Iris pigment epithelial cell (primary cell): ENCODE measurements at places on chromosomes 6 and 20.
A peak's percentile ranks its signal among the peaks of the same experiment; 100 is the strongest.

DNA sequence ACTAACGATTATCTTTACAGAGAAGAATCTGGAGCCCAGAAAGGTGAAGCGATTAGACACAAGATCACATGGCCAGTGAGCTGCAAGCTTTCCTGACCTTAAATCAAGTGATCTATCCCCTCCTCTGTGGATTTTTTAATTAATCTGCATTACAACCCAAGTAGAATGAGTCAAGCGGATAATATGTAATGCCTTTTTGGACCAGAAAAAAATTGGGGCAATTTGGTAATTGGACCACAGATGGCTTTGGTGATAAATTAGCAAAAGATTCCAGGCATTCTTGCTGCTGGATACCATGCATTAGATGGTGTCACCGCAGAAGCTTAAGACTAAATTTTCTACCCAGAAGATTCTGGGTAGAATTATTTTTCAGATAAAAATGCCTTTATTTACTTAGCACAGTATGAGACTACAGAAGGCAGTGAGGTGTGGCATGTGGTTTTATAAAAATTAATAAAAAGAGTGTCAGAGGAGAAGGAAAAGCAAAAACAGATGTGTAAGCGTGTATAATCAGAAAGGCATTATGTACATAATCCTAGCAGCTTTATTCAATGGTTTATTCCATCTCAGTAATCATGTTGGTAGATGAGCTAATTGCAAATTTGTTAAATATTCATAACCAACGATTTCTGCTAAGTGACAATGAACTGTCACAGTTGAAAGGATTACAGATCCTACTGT, 53.9 kb upstream of the PCSK2 start:
- no peak for DNase-seq

DNA sequence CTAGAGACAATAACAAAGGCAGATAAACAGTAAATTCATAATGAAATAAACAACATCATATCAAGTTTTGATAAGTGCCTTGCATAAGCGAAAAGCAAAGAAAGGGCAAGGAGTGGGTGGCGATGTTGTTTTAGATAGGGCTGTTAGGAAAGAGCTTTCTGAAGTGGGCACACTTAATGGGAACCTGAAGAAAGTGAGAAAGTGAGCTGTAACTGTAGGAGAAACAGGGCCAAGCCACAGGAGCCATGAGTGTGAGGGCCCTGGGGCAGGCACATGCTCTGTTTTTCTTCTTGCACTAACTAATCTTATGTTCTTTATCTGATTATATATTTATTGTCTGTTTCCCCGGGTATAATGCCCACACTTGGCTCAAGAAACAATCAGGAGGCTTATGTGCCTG, 193.4 kb upstream of the SUPT3H start:
- DNase-seq, result no peak

GRCh38 chr6:126094411-126094810, 108.1 kb downstream of the TRMT11 start:
- no peak for DNase-seq

DNA sequence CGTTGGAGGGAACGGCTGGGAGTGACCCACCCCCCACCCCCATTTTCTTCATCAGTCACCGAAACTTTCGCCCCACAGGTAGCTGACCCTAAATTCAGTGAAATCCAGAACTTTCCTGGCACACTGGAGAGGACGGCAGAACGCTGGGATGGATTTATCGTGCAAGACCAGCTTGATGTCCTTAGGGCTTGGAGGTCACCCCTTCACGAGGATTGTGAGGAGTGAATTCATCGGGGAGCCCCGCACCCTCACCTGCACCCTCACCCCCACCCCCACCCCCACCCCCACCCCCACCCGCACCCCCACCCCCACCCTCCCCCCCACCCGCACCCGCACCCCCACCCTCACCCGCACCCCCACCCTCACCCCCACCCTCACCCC, 13.3 kb upstream of the TCFL5 start:
- DNase-seq, result no peak

DNA sequence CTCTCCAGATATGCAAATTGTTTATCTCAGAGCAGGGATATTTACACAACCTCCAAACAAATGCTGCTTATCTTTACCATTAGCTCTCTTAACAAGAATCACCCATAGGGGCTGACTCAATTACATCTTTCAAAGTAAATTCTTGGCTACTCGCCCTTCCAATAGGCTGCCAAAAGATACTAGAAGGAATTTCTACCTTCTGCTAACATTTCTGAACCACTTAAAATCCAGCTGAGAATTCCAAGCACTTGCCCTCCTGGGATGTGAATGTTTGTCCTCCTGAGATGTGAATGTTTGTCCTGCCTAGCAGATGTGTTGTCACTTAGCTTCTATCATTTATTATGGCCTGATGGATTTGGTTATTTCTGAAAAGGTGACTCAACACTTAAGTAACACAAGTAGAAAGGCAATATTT, 388.0 kb downstream of the GJA1 start:
- peak; percentile 70 for DNase-seq

DNA sequence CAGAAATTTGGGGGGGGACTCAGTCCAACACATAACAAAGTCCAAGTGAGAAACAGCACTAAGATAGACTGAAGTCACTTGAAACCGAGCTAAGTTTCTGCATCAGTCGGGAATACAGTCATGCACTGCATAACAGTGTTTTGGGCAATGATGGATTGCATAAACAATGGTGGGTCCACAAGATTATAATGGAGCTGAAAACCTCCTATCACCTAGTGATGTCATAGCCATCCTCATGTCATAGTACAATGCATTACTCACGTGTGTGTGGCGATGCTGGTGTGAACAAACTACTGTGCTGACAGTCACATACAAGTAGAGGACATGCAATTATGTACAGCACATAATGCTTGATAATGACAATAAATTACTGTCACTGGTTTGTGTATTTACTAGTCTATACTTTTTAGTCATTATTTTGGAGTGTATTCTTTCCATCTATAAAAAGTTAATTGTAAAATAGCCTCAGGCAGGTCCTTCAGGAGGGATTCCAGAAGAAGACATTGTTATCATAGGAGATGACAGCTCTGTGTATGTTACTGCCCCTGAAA, 154.5 kb upstream of the ECI2 start:
- DNase-seq, result no peak

DNA sequence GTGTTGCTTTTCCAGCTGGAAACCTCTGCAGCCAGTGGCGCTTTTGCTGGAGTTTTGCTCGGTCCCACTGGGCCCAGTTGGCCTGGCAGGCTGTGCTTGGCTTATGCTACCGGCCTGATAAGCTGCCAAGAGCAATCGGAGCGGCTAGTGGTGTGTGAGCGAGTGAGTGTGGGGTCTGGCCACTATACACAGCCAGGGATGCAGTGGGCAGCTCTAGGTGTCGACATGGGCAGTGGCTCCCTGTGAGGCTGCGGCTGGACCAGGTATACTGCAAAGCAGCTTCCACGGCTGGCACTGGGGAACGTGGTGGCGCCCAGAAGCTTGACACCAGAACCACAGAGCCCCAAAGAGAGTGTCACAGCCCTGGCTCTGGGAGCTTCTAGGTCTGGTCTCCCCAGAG, 996.5 kb downstream of the GRIK2 start:
- no peak for DNase-seq

DNA sequence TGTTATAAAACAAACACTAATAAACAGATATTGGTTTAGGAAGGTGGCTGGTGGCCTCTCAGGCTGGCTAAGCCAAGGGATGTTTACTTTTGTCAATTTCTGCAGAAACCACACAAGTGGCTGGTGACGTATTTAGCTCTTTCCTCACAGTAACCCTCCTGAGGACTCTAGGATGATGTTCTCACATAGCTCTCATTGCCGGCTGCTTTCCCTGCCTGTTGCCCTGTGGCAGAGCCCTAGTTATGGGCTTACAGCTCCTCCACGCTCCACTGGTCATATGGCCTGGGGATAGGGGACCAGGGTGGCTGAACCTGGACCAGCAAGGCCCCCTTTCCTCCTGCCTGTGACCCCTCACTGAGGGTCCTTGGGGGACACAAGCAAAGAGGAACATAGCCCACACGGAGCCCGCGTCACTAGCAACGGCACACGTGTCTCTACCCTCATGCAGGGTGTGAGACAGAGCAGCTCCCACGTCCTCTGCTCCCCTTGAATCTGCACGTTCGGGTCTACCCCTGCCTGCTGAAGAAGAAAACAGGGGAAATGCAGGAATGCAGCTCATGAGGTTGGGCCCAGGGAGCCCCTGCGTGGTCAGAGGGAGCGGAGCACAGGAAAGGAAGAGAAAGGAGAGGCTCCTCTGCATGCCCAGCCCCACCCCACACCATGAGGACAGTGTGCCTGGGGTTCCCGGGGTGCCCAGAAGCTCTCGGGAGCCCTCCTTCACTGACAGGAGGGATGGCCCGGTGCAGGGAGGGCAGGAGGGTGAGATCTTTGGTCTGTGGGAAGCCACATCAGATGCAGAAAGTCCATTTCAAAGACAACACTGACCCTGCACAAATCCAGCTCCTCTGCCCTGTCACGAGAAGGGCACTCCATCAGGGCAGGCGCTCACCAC, 13.9 kb downstream of the RAMACL start:
- peak; percentile 95 for DNase-seq

GRCh38 chr20:56624786-56625681, 4.1 kb upstream of the TFAP2C start:
- DNase-seq, result no peak

DNA sequence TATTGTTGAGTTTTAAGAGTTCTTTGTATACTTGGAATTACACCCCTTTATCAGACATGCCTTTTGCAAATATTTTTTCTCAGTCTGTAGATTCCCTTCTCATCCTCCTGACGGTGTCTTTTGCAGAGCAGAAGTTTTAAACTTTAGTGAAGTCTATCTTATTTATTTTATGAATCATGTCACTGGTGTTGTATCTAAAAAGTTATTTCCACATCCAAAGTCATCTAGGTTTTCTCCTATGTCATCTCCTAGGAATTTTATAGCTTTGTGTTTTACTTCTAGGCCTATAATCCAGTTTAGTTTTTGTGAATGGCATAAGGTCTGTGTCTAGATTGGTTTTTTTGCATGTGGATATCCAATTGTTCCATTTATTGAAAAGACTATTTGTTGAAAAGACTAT, 271.3 kb downstream of the KIF16B start:
- peak; percentile 18 for DNase-seq
